ENCODE measurements at places on chromosomes 11 and 22.
A peak's percentile ranks its signal among the peaks of the same experiment; 100 is the strongest.

- no peak for DNase-seq
Observed at GRCh38 chr11:19365743-19366410, 125.1 kb upstream of the E2F8 start.

GRCh38 chr22:22926370-22927195 lies 39.0 kb downstream of the IGLL5 start:
- no peak for DNase-seq

GRCh38 chr11:128726458-128727139 lies 32.7 kb downstream of the FLI1 start:
- DNase-seq: no peak

GRCh38 chr11:66957971-66958231 lies 282 bp downstream of the PC start:
- DNase-seq: peak; percentile 73

DNA sequence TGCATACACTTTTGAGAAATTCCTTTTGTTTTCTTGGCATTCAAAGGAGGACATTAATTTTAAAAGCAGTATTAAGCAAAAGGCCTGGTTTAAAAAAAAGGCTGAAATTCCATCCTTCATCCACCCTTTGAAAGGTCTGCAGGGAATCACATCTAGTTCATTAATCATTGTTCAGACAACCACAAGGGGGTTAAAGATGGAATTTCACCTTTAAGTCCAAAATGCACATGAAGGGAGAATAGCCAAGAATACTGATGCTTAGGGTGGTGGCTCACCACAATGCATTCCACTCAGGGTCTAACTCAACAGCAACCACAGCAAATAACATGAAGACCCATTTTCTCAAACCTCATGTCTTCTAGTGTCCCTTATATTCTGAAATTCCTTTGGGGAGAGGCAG lies 256.9 kb downstream of the CADM1 start:
- DNase-seq: no peak

DNA sequence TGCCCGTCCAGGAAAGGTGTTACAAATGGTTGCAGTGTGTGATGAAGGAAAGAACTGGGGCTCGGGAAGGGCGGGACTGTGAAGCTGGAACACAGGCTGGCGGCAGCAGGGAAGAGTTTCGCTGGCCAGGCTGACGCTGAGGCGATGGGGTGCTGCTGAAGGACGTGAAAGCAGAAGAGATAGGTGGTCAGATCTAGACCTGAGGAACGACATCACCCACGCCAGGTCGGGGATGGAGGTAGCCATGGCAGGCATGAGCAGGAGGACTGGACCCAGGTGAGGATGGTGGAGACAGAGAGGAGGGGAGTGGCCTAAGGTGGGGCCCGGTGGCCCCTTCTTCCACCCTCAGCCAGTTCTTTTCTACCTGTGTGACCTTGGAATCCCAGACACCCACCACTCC lies 9.1 kb downstream of the CDC42EP2 start:
- DNase-seq: no peak

GRCh38 chr11:75330291-75330690 lies 21.2 kb downstream of the ARRB1 start:
- DNase-seq: no peak

DNA sequence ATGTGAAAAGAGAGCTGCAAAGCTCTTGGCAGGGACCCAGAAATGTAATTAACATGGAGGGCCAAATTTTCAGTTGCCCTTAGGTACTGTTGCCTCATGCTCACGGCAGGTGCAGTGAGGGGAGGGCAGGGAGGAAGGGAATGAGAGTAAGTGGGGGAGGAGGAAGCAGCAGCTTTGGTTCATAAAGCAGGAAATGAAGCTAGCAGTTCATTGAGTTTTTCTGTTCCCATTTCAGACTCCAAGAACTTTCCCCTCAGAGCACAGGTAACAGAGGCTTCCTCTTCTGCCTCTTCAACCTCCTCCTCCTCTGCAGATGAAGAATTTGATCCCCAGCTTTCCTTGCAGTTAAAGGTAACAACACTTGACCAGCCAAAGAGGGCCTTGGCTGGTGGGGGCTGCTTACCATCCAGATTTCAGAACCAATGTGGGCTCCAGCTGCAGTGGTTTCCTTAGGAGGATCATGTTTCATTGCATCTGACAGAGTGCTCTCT lies 57.9 kb upstream of the PARVA start:
- no peak for DNase-seq

GRCh38 chr11:12220305-12220704 lies 109.9 kb downstream of the MICAL2 start:
- no peak for DNase-seq

- DNase-seq: no peak
Observed at GRCh38 chr22:31079095-31079642, 1.9 kb upstream of the SMTN start.

GRCh38 chr11:21582791-21583190 lies 610.1 kb upstream of the ANO5 start:
- DNase-seq: no peak

DNA sequence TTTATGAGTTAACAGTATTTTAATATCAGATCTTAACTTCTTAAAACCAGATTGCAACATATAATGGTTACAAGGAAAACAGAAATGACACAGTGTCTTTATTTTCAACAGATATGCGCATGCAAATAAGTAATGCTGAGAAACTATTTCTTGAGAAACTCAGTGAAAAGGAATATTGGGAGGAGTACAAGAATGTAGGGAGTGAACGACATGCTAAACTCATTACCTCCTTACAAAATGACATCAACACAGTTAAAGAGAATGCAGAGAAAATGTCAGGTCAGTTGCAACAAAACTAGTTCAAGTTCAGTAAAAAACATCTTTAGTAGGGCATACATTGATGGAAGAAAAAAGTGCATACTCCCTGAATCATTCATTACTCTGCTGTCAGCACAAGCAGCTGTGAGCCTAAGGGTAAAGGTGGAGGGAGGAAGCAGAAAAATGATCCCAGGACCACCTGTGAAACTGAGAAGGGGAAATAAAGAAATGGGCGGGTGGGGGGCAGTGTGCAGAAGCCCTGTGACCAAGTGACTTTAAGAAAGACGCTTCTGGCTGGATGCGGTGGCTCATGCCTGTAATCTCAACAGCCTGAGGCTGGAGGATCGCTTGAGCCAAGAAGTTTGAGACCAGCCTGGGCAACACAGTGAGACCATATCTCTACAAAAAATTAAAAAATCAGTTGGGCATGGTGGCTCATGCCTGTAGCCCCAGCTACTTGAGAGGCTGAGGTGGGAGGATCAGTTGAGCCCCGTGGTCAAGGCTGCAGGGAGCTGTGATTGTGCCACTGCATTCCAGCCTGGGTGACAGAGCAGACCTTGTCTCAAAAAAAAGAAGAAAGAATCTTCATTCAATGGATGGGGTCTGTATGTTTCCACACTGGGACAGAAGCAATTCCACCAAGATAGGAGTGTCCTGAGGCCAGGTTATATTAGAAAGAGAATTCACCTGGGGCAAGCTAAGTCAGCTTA lies 31.2 kb downstream of the CCDC83 start:
- DNase-seq: no peak

DNA sequence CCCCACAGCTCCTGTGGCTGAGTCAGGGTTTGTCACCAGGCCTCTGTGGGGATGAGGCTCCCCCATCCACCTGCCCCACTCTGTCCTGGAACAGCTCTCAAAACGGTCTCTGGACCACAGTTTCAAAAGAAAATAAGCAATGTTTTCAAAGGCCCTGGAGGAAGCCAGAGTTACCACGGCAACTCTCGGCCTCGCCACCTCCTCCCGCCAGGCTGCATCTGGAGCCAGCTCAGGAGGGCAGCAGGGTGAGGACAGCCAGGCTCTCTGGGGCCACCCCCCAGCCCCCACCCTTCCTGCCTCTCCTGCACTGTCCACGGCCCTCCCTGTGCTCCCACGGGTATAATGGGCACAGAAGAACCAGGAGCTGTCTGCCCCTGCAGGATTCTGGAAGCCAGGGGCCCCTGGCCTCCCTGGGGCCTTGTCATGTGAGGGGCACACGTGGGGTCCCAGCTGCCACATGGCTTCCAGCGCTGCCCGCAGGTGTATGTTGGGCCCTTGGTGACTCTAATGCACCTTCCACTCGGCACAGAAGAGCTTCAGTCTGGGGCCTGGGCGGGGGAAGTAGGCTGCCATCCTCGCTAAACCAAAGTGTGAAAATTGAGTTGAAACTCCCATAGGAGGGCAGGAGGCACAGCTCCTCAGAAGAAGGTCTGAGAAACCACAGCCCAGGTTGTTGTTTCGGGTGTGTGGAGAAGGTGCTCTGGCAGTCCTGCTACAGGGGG lies 10.3 kb downstream of the CD81 start:
- no peak for DNase-seq

DNA sequence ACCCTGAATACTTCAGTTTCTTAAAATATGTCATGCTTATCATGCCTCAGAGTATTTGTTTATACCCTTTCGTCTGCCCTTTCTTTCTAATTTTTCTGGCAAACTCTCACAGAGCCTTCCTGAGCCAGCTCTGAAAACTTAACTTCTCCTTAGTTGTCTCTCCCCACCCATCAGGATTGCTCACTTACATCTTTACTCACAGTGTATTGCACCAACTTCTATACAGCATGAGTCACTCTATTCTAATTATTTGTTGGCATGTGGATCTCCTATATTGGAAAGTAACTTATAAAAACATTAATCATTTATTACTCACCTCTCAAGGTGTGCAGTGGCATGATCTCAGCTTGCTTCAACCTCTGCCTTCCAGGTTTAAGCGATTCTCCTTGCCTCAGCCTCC lies 114.9 kb downstream of the FANCF start:
- no peak for DNase-seq

DNA sequence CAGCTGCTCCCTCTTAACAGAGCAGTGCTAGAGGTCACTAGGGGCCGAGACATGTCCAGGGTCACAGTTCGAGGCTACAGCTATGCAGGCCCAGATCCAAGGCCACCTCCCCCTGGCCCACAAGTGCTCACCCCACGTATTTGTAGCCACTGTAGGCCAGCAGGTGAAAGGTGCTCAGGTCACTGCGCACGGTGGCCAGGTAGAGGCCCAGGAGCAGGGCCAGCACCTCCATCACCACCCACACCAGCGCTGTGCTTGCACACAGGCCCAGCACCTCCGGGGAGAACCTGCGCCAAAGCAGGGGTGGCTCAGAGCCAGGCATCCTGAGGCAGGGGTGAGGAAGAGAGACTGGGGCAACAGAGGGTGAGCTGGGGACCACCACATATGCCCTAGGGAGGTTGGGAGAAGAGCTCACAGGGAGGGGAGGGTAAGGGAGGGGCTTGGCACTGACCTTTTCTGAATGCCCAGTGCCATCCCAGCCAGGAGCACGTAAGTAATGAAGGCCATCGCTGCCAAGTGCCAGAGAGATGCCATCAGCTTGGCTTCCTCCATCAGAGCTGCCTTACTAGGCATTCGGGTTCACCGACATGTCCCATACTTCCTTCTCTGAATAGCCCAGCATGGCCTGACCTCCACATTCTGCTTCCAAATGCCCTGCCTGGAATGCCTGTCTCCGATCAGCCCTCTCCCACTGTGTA lies 3.5 kb downstream of the YIF1A start:
- no peak for DNase-seq

- no peak for DNase-seq
Observed at GRCh38 chr11:69311767-69312385, 17.9 kb downstream of the MYEOV start.

DNA sequence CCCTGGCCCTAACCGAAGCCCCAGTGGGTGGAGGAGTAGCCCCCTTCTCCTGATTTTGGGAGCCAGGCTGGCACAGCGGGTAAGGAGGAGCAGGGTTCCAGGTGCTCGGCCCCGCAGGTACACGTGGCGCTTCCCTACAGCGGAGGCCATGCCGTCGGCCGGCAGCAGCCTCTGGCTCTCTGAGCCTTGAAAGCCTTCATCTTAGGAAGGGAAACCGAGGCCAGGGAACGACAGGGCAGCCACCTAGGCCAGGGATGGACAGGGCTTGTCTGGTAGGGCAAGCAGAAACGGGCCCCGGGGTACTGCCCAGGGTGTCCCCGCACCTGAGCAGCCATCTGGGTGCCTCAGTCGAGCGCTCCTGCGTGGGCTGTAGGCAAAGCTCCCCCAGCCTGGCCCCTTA lies 28.7 kb downstream of the MOB2 start:
- DNase-seq: no peak

DNA sequence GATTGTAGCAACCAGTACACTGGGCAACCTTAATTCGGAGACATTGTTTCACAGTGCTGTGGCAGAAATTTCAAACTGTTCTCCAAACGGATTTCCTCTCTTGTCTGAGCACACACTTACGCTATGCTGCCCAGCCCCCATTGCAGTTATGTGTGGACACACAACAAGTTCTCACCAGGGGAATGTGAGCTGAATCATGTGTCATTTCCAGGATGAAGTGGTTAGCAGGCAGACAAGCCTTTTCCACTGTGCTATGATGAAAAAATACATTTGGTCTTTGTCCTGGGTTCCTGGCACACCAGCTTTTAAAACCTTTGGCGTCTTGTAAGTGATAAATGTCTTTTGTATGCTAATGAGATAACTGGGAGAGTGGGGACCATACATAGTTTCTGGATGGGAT lies 46.9 kb upstream of the SYT9 start:
- no peak for DNase-seq

DNA sequence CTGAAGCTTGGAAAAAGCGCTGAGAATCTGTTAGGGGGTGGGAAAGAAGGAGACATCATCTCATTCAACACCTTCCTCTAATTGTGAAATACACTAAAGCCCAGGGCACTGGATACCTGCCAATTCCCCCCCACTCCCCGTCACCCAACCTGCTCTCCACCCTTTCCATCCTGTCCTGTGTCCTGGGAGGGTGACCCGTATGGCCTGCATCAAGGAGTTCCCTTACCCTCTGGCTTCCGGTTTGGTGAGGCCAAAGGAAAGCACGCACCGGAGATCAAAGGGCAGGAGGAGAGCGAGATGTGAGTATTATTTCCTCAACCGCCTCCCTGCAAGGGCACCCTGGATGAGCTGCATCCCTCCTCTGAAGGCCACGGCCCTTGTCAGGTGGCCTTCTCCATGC lies 65.0 kb upstream of the PTPRJ start:
- DNase-seq: no peak
